ENCODE measurements at places on chromosomes 6 and 20. TPM values are rescaled to one million over a fixed set of nuclear protein-coding genes. Genes with fewer than 3 reads are reported as not detected.

Gene BAK1
- total RNA-seq = 76.2 TPM

Gene SLC18B1
- 6.0 TPM for total RNA-seq

GRCh38 chr6:148548749-148549140, 198.1 kb upstream of the UST start:
- H3K4me1 ChIP-seq = peaks cover 2% of the 10 kb centered on the region
- no peaks in the 10 kb centered on the region for H3K36me3 ChIP-seq

DNA sequence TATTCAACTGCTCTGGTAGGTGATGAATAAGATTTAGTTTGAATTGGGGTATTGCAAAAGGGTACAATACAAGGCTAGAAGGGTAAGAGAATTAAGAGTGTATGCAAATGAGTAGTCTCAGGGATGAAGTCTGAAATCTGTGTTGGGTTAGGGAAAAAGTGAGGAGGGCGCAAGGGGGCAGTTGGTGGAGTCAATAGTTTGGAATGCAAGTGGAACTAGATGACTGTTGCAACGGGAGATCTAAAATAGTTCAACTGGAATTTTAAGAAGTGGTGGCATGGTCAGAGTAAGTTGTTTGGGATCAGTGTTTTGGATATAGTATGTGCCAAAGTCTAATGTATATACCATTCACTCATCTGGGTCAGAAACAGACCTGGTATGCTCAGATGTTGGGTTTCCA, 329.6 kb downstream of the GJA1 start:
- DNase-seq = no peak
- no peak overlapping the region for H3K27ac ChIP-seq
- H3K27me3 ChIP-seq = no peaks in the 10 kb centered on the region

DNA sequence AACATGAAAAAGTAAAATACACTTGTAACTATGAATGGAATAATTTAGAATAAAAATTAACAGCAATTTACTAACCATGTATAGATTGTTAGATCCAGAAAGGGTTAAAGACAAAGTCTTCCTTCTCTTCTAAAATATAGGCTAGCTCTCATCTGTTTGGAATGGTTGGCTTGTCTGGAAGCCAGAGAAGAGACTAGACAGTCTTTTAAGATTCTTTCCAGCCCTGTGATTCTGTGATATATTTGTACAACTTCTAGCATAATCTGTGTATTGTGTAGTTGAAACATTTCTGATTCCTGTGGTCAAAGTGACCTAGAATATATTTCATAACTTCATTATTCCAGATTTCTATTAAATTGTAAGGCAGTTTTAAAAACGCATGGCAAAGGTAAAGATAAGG, 196.6 kb downstream of the UST start:
- no peaks in the 10 kb centered on the region for H3K36me3 ChIP-seq
- no peak overlapping the region for H3K27ac ChIP-seq
- no peak overlapping the region for H3K4me3 ChIP-seq
- H3K4me1 ChIP-seq = no peaks in the 10 kb centered on the region

Gene MAP1LC3A
- total RNA-seq = 1.4 TPM

GRCh38 chr20:20480126-20480525, 112.2 kb downstream of the INSM1 start:
- H3K27me3 ChIP-seq = no peaks in the 10 kb centered on the region
- no peaks in the 10 kb centered on the region for H3K4me1 ChIP-seq
- H3K36me3 ChIP-seq = peaks cover 8% of the 10 kb centered on the region
- no peak overlapping the region for H3K27ac ChIP-seq

Gene C6orf120
- total RNA-seq = 17.4 TPM

- no peak overlapping the region for H3K4me3 ChIP-seq
- H3K27me3 ChIP-seq = no peaks in the 10 kb centered on the region
- no peak for DNase-seq
Observed at GRCh38 chr6:74170118-74170517, 474.1 kb downstream of the CD109 start.

DNA sequence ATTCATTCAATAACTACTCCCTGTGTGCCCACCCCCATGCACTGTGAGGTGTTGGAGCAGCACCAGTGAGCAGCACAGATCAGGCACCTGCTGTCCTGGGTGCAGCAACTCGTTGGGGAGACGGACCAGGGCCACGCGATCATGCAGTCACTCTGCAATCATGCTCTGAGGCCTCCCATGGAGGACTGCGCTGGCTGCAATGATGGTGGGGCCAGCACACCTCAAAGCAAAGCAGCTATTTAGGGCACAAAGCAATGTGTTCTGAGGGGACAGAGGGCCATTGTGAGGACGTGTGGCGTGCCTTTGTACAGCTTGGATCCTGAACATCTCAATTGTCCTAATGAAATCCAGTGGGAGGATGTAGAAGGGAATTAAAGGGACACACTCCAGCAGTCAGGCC, 41.0 kb upstream of the MPC1 start:
- peaks cover 18% of the 10 kb centered on the region for H3K27me3 ChIP-seq
- H3K36me3 ChIP-seq = no peaks in the 10 kb centered on the region
- no peak for DNase-seq
- H3K4me1 ChIP-seq = peaks cover 22% of the 10 kb centered on the region

GRCh38 chr6:1137849-1138248, 174.0 kb upstream of the FOXQ1 start:
- no peak overlapping the region for H3K4me3 ChIP-seq
- H3K27me3 ChIP-seq = peaks cover 3% of the 10 kb centered on the region
- no peaks in the 10 kb centered on the region for H3K4me1 ChIP-seq
- no peaks in the 10 kb centered on the region for H3K36me3 ChIP-seq
